Right cardiac atrium (tissue), 5 donors: ENCODE measurements at places on chromosomes 1 and 21. TPM values are rescaled to one million over a fixed set of nuclear protein-coding genes. Genes with fewer than 3 reads are reported as not detected.

GRCh38 chr1:77742011-77742555 lies 17.6 kb downstream of the USP33 start:
- DNase-seq = no peak

GRCh38 chr1:220579317-220579716 lies 51.4 kb downstream of the MARK1 start:
- no peak for DNase-seq

The LCE6A gene
- not detected for total RNA-seq

The CHI3L2 gene
- total RNA-seq = 18.7 TPM

The MANEAL gene
- total RNA-seq = 1.5 TPM

The CCDC17 gene
- 1.0 TPM for total RNA-seq

DNA sequence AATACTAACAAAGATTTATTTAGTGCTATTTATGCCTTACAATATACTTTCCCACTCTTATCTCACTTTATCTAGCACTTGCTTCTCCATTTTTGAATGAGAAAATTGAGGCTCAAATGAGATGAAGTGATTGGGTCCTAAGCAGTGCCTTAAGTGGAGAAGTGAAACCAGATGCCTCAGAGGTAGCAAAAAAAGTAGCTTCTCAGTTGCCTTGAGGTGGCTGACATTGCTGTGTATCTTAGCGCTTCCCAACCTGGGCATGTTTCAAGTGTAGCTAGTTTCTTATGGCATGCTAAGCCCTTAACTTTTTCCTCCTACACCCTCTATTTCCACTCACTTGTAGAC lies 390.4 kb downstream of the OMA1 start:
- DNase-seq = no peak

The KCNJ9 gene
- not detected for total RNA-seq

DNA sequence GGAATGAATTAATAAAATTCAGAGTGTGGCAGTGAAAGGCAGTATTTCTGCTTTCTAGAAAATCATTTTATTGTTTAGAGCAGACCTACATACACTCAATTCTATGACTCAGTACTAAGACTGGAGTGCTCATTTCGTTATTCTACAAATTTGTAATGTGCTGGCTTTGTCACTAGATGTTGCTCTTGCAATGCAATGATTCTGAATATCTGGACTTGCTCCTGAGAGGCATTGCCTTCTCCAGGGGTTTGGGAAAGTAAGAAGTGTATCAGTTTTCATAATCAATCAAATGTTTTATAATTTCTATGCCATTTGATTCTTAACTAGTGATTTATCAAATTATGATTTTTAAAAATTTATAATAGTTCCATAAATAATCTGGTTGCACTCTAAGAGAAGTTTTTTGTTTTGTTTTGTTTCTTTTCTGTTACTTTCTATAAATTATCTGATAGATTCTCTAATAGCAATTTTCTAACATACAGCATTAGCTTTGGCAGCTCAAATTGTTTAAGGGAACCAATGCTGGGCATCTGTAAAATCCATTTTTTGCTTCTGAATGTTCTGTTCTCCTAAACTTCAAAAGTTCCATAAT lies 280.5 kb upstream of the SGIP1 start:
- no peak for DNase-seq

DNA sequence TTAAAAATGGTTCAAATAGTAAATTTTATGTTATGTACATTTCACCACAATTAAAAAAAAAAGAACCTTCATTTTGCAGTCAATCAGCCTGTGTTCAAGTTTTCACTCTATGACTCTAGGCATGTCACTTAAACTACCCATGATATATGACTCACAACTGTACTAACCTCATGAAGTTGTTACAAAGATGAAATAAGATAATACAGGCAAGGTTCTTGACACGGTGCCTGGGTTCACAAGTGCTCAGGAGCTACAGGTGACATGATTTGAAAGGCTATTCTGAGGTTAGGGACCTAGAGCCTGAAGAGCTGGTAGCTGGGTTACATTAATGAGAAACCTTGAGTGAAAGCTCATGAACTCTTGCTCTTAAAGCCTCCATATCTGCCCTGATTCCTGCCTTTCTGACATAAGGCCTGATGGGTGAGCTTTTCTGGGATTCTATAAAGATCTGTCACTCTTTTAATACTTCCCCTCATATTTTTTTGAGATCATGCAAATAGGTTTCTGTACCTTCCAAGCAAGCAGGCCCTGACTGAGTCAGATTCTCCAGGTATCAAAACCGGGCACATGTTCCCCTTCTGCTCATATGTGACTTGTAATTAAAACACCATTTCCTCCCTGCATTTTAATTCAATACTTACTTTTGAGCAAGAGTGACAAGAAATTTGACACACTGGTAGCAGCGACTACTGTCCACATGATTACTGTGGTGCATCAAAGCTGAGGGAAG lies 34.0 kb downstream of the PCSK9 start:
- no peak for DNase-seq

GRCh38 chr21:38121888-38122720 lies 134.7 kb upstream of the KCNJ15 start:
- DNase-seq = no peak

DNA sequence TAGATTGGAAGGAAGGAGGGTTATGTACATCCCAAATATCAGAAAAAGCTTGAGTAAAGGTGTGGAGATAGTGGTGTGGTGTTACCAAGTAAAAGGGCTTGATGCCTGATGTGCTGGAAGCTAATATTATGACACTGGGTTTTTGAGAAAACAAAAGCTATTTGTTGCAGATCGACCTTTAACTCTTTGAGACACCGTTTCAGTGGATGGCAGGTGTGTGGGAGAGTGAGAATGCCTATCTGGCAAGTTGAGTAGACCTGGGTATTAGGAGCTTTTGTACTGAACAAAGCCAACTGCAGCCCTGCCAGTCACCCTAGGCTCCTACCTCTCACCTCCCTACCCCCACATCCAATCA lies 1.4 kb downstream of the MMACHC start:
- no peak for DNase-seq

GRCh38 chr1:48678710-48679505 lies 97.8 kb downstream of the BEND5 start:
- no peak for DNase-seq

DNA sequence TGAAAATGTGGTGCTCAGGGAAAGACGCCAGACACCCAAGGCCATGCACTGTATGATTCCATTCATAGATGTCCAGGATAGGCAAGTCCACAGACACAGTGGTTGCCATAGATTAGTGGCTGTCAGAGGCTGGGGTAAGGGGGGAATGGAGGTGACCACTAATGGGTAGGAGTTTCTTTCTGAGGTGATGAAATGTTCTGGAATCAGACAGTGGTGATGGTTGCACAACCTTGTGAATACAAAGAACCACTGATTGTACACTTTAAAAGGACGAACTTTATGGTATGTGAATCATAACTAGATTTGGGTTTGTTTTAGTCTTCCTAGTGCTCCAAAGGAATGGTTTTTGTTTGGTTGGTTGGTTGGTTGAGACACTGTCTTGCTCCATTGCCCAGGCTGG lies 51.7 kb downstream of the PRAMEF20 start:
- DNase-seq = no peak

GRCh38 chr1:69528376-69528775 lies 39.3 kb upstream of the LRRC7 start:
- DNase-seq = no peak

The NUDC gene
- total RNA-seq = 76.2 TPM

DNA sequence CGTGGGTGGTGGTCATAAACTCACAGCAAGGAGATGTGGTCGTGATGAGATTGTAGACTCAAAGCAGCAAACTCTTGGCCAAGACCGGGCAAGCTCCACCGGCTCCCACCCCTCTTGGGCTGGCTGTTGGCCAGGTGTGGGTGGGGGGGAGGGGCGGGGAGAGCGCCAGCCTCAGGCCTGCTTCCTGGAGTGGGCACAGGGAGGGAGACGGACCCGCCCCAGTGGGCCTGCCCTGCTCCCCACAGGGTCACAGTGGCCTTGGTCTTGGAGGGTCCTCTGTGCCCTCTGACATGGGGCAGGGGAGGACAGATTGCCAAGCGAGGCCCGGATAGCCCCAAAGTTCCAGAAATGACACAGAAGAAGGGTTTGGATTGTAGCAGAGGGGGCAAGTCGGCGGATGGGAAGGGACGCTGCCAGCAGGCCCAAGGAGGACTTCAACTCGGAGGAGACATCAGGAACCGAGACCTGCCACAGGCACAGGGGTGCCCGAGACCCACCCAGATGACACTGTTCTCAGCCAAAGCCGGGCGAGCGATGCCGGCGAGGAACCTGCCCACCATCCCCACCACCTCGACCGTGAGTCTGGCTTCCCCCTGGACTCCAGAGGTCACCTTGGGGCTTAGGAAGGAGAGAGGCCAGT lies 85.4 kb upstream of the ACTRT2 start:
- no peak for DNase-seq

The VANGL2 gene
- 8.5 TPM for total RNA-seq

DNA sequence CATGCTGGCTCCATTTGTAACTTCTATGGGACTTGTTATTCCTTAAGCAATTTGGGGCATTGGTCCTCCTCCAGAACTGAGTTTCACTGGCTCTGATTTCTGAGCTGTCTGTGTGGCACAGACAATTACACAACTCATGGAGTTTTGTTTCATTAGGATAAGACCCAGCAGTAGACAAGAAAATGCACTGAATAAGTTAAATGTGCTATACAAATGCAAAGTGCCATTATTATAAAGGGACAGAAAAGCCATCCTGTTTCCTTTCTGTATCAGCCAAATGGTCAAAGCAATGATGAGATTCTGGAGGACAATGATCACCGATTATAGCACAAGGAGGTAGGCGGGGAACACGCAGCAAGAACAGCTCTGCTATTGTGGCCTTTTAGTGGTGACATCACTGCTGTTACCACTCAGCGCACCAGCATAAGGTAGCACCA lies 81.9 kb downstream of the CNIH3 start:
- no peak for DNase-seq

DNA sequence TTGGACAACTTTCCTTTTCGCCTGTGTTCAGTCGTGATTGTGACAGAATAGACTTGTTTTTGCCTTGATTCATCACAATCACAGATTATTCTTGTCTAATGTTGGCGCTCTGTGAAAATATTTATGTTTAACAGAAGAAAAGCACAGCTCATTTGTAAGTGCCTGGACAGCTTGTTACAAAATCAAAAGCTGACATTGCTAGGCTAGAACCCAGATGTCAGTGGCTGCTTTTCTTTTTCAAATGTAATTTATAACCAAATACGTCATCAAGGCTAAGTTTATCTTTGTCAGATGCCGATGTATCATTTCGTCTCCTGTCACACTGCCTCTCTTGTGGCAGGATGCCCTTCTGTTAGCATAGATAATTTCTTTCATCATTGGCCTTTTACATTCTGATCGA lies 1227.3 kb downstream of the PLA2G4A start:
- DNase-seq = no peak

The MYOG gene
- total RNA-seq = not detected

DNA sequence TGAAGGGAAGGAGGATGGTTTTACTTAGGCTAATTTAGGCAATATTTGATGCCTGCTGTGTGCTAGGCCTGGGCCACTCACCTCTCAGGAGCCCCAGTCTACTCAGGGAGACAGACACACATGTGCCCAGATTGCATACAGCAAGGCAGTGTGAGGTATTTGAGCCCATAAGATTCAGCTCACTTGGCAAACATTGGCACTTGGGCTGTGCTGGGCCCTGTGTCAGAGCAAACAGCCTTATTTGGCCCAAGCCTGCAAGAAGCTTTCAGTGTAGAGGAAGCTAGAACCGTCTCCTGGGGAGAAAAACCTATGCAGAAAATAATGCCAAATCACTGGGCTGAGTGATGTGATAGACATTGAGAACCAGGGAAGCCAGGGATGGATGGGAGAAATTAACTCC lies 3.9 kb upstream of the SYNC start:
- DNase-seq = no peak

DNA sequence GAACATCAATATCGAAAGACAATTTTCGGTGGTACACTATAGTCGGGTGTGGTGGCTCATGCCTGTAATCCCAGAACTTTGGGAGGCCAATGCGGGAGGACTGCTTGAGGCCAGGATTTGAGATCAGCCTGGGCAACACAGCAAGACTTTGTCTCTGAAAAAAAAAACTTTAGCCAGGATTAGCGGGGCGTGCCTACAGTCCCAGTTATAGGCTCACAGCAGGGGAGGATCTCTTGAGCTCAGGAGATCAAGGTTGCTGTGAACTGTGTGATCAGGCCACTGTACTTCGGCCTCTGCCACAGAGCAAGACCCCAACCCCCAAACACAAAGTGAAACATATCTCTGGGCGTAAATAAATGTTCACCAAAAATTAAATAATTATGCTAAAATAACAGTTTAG lies 1.6 kb downstream of the TADA1 start:
- no peak for DNase-seq

DNA sequence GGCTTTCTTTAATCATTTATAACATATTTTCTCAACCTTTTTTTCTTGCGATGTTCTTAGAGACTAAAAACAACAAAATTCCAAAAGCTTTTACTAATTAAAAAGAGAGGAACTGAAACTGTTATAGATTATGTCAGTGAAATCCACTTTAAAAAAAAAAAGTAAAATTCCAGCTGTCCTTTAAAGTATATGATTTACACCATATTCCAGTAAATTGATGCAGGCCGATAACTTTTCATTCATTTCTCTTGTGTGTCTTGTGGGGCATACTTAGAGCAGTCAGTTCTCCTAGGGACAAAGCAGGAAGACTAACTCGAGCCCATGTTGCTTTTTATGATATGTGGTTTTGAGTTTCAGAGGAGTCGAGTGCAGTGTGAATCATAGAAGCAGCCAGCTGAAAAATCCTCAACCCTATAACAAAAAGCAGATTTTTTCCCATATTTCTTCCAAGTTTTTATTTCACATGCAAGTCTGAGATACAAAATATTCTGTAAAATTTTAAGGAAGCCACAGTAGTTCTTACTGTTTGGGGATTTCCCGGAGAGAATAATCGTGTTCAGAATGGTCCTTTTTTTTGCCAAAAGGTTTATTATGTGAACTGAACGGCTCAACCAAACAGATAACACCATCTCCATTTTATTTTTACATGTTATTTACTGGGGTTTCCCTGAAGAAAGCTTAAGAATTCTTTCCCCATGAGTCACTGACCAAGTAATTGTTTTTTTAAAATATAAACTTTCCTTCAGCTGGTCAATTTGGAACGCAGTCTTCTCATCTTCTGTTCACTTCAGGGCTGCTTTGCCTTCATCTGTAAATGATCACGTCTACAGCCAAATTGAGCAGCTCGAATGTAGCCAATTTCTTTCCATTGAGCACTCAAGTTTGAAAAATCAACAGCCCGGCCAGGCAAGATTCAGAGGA lies 77.0 kb upstream of the C1orf105 start:
- DNase-seq = no peak

GRCh38 chr1:236403905-236404696 lies 10.0 kb downstream of the EDARADD start:
- DNase-seq = no peak

The DTL gene
- total RNA-seq = 0.85 TPM

GRCh38 chr1:169941982-169942830 lies 48.5 kb upstream of the SCYL3 start:
- DNase-seq = no peak

DNA sequence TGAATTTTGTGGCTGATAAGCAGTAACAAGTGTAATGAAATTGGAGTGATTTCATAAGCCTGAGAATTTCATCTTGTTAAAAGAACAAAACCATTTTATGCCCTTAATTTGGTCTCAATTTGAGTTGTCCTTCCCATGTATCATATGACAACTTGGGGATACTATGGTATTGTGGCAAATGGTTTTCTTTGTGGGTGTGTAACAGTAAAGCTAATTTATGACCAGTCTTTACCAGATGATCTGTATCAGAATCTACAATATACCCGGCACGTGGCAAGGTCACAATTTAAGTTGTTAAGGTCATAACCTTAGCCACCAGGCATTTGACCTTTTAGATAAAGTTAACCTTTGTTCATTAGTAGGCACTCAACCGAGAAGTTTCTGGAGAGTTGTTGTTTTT lies 9.1 kb downstream of the NFIA start:
- DNase-seq = no peak

The PDZK1 gene
- 0.14 TPM for total RNA-seq
